ENCODE measurements at places on chromosomes 2 and 18.
A peak's percentile ranks its signal among the peaks of the same experiment; 100 is the strongest.

DNA sequence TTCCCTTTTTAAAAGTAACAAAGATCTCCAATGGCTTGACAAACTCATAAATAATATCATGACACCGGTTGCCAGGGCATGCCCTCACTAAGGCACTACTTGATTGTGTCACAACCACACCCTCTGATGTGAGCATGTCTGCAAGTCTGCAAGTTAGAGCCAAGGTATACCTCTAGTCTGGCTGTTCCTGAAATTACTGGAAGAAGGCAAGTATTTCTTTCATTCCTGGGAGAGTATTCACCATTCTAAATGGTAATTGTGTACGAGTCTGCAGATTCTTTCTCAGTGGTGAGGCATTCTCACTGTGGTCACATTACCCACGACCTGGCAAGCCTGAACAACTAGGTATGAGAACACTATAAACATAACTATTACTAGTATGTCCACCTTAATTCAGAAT, 25.7 kb upstream of the RNU4ATAC start:
- DNase-seq, result no peak

- no peak for DNase-seq
These were observed 285.4 kb downstream of the NRXN1 start for GRCh38 chr2:50746526-50746925.

DNA sequence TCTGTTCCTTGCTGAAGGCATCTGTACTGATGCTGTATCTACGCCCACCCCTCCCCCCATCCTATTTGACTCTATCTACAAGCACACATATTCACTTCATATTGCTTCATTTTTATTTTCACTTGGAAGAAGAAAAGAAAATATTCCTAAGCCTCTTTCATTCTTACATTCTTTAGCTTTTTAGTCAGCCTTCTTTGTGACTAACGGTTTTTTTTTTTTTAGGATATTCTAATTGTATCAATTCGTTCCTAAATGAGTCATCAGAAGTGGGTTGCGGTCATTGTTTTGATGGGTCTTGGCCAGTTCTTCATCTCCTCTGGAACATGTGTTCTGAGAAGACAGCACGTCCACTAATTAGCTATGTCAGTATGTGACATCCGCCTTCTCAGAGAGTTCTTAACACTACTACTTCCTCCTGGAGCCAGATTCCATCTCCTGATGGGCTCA, 88.7 kb downstream of the MYO1B start:
- DNase-seq, result no peak

DNA sequence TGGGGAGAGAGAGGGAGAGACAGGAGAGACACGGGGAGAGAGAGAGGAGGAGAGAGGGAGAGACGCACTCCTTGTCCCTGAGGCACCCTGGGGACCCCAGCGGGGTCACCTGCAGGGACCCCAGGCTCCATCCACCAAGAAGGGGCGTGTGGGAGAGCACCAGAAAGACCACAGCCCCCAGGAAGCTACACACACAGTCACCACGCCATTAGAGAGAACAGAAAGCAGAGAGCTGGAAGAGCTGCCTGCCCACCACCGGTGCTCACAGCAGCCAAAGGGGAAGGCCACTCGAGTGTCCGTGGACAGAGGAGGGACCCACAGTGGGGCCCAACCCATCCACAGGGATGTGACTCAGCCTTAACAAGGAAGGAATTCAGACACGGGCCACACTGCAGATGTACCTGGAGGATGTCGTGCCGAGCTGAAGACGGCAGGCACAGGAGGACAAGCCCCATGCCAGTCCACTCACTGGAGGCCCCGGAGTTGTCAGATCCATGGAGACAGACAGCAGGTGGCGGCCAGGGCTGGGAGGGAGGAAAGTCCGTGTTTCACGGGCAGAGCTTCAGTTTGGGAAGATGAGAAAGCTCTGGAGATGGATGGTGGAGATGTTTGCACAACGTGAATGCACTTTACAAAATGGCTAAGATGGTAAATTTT, 11.5 kb upstream of the NFATC1 start:
- no peak for DNase-seq

GRCh38 chr2:102910724-102911123, 148.9 kb downstream of the TMEM182 start:
- no peak for DNase-seq

DNA sequence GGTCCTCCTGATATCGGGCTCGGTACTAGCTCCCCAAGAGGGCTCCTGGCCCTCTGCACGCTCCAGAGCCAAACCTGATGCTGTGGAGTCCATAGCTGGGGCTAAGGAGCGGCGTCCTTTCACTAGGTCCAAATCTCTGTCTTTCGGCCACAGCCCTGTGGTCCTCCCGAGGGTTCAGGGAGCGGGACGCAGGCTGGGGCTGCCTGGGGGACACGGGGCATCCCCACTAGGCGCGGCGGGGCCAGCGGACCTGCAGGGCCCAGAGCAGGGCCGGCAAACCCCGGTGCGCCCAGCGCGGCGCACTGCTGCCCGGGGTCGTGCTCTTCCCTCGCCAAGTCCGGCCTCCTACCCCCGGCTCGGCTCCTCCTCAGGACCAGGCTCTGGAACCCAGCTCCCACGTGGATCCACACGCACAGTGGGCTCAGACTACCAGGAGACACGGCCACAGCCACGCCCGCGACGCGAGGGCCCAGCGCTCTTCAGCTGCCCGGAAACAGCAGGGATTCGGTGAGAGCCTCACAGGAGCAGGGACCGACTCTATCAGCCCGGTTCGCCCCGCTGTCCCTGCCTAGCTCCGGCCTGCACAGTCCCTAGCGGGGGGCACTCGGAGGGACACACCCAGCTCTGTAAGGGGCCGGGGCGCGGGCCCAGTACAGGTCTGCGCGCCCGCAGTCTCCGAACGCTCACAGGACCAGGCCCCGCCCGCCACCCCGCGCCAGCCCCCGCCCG, 593 bp downstream of the ZNF514 start:
- no peak for DNase-seq

GRCh38 chr18:47391665-47392064, 140.2 kb upstream of the SKOR2 start:
- DNase-seq, result no peak

DNA sequence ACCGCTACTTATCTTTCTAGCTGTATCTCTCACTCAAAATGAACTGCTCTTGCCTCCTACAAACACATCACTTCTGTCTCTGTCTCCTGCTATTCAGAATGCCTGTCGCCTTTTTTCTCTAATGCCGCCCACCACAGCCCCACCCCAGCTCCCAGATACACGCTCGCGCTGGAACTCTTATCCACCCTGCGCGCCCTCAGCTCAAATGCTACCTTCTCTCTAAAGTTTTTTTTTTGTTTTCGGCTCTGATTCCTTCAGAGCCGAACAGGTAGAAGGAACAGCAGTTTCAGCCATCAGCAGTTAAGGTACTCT, 3.9 kb upstream of the SOS1 start:
- no peak for DNase-seq

DNA sequence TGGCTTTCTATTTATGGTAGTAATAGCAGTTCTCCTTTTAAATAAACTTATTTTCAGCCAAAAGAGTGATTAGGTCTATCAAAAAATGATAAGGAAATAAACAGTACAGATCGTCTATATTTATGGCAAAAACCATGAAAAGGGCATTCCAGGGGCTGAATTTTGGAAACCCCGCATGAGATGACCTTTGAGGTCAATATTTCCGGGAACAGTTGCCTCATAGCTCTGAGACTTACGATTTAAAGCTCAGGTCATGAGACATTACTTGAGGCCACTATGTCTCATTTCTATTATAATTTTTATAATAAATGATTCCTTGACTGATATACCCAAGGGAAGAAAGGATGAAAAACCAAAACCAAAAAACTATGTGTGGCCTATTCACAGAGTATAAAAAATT, 101.1 kb downstream of the LDLRAD4 start:
- no peak for DNase-seq

- no peak for DNase-seq
These were observed 40.2 kb upstream of the ZNF638 start for GRCh38 chr2:71291398-71291797.

- DNase-seq, result no peak
These were observed 9.6 kb downstream of the TRIM54 start for GRCh38 chr2:27291865-27292264.

GRCh38 chr2:132670496-132671150, 618 bp upstream of the LYPD1 start:
- no peak for DNase-seq

GRCh38 chr2:144833075-144833637, 313.2 kb upstream of the ZEB2 start:
- no peak for DNase-seq

DNA sequence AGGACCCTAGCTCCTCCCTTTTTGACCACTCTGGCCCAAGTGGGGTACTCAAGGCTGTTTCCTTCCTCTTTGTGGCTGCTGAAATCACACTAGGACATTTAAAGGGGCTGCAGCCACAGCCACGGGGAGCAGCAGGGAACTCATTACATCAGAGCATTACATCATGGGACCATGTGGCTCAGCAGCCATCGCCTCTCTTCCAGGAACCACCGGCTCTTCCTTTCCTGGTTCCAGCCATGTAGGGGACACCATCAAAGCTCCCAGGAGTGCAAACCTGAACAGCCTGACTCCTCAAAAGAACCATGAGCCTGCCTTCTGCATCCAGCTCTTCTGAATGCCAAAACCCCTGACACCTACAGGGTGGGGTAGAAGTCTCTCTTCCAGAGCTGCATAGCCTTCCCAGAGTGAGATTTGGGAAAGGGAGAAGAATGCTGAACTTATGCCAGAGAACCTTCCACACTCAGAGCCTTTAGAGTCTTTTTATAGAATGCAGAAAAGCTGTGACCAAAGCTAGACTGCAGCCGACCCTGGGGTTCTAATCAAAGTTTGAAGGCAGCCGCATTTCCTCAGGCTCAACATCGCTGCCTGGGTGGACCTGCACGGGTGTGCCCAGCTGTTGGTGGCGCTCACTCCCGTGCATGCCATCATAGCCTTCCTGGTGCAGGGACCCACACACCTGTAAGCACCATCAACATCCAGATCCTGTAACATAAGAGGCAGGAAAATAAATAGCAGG, 121.7 kb downstream of the KLHL29 start:
- no peak for DNase-seq

DNA sequence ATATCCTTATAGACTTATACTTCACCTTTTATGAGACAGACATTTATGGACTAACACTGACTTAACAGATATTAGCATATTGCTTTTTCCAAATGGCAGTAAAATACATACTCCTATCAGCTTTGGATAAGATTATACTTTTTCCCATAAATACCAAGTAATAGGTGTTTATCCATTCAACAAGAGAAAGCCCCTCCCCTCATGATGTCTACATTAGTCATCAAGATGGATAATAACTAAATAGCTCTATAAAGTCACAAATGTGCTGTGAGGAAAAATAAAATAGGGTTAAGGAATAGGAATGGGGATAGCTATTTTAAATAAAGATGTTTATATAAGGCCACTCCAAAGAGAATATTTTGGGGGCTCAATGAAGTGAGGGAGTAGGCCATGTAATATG, 39.4 kb downstream of the CSRNP3 start:
- DNase-seq, result no peak

DNA sequence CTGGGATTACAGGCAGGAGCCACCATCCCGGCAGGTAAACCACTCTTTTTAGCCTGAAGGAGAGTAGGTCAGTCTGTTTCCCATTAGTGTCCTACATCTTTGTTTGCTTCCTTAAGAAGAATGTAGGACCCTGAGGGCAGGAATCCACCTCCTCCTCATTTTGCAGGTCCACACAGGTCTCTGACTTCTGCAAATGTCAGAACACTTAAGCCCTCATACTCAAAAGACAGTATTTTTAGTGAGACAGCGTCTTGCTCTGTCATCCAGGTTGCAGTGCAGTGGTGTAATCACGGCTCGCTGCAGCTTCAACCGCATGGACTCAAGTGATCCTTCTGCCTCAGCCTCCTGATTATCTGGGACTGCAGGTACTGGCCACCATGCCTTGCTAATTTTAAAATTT, 9.3 kb downstream of the PSTPIP2 start:
- peak; percentile 67 for DNase-seq

- DNase-seq, result peak; percentile 54
These were observed 1.5 kb downstream of the ERBB4 start for GRCh38 chr2:212536817-212537725.

- DNase-seq, result no peak
These were observed 43.9 kb upstream of the GALR1 start for GRCh38 chr18:77205769-77206168.

GRCh38 chr2:128612628-128613027, 294.0 kb upstream of the HS6ST1 start:
- DNase-seq, result no peak

DNA sequence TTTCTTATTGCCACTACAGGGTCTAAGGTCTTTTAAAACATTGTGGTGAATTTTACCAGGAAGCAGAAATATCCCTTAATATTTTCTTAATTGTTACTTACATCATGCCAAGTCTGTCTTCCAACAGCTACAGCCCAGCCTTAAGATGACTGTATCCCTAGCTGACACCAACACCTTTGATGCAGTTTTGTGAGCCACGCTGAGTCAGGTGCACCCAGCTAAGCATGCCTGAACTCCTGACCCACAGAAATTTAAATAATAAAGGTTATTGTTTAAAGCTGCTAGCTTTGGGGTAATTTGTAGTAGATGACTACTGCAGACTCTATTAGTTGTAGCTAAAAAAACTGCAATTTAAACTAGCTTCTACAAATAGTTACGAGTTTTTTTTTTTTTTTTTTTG, 1757.9 kb upstream of the LRRTM1 start:
- DNase-seq, result no peak

DNA sequence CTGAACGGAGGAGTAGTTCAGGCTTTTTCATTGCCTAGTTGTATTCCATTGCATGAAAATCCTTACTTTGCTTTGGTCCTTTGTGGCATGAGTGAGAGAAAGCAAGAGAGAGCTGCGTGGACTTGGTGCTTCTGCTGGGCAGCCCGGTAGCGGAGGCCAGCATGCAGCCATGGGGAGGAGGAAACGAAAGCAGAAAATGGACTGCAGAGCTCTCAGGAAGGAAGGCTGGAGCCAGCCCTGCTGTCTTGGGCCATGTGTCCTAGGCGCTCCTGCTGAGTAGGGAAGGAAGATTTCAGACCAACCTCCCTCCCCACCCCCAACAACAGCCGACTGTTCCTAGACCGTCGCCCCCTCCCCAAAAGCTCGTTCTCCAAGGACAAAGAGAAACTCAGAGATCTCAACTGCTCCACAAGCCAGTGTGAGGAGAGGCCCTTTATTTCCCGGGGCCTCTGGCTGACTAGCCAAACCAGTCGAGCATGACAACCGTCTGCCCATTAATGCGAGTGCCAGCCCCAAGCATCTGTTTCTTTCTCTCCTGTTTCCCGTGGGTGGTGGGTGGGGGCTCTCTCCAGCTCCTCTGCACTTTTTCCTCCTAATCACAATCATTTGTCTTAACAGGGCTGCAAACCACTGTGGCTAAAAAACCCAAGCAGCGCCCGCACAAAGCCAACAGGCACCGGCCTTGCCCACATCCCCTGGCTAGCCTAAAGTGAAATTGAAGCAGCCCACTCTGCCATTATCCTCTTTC, 66.8 kb upstream of the FZD7 start:
- DNase-seq, result peak; percentile 68

GRCh38 chr2:48754874-48755273, 650 bp downstream of the LHCGR start:
- no peak for DNase-seq
